ENCODE measurements at places on chromosomes 11 and 22. TPM values are rescaled to one million over a fixed set of nuclear protein-coding genes. Genes with fewer than 3 reads are reported as not detected.

DNA sequence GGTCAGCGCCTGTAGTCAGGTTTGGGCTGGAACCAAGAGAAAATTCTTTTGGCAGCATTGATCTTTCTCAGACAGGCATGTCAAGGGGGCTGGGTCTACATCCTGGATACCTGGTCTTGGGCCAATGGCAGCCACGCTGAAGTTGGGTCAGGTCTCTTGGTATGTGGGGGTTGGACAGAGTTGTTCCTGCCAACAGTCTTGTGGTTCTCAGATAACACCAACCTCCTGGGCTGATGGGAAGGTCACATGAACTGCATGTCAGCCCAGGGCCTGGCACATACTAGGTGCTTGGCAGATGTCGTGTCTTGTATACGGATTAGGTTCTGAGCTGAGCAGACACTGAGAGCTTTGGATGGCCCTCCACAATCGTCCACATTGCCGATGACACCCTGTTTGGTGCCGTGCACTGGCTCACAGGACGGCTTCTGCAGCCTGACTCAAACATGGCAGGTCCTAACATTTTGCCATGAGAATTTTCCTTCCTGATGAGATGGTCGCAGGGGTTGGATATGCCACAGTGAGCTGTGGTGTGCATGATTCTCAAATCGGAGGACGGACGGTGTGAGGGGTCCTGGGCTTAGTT lies 42.0 kb downstream of the FBLN1 start:
- DNase-seq = no peak

Gene RBM4
- total RNA-seq = 197 TPM

DNA sequence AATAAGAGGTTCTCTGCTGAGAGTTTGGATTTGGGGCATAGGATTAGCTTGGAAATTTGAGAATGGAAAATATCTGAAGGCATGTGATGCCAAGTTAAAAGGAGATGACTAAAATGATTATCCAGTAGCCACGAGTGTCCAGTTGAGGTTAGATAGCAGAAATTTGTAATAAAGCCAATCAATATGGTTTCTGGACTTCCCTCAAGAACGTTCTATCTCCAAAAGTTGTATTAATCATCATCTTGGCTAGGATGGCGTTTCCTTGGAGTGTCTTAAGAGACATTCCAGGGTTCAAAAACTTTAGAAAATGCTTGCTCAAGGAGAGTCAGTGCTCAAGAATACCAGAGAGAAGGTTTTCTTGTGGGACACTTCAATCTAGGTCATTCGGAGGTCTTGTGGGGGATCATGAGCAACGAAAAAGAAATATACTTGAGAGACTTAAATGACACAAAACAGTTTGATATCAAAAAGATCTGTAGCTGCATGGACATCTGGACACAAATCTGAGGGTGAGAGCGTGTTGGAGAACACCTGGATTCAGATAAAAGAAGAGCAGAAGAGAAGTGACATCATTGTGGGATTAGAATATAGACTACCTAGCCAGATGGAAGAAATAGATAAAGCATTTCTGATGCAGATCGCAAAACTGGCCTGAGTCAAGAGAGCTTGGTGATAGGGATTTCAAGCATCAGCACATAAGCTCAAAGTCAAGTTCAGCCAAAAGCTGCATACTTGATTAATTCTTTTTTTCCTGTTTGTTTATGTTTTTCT lies 97.7 kb downstream of the ARFGAP2 start:
- no peak for DNase-seq

Gene EXPH5
- total RNA-seq = 3.2 TPM

DNA sequence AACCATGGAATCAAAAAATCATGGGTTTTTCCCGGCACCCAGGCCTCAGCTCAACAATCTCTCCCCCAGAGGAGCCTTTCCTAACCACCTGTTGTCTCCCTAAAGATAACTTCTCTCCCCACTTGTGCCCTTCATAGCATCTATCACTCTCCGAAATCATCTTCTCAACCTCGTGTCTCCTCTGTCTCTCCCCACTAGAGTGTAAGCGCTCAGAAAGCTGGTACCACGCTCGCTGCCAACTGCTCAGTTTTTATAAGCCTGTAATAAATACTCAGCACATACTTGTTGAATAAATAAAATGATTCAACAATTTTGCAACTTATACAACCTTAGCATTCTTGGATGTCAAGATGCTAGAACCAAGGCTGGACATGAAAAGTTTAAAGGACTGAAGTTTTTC lies 185.2 kb downstream of the BCR start:
- no peak for DNase-seq

Gene CHADL
- 0.31 TPM for total RNA-seq

DNA sequence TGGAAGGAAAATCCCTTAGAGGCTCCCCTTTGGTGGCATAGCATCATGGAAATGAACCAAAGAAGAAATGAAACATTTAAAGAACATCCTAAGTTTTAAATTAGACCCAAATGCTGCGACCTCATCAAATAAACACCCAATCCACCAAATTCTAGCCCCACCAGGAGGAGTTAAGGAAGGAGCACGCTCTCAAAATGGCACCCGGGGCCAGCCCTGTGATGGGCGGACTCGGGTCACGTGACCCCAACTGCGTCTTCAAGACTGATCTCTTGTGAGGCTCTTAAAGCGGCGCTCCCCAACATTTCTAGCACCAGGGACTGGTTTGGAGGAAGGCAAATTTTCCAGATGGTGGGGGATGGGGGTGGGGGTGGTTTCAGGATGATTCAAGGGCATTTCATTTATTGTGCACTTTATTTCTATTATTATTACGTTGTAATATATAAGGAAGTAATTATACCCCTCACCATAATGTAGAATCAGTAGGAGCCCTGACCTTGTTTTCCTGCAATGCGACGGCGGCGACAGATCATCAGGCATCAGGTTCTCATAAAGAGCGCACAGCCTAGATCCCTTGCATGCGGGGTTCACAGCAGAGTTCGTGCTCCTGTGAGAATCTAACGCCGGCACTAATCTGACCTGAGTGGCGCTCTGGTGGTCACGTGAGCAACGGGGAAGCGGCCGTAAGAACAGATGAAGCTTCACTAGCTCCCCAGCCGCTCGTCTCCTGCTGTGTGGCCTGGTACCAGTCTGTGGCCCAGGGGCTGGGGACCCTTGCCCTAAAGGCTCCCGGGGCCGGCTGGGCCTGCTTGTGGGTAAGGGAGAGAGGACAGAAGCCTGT lies 90.6 kb upstream of the SLC22A12 start:
- no peak for DNase-seq

Gene MEI1
- 56.7 TPM for total RNA-seq

GRCh38 chr11:66958956-66959274 lies 732 bp upstream of the PC start:
- DNase-seq = no peak

DNA sequence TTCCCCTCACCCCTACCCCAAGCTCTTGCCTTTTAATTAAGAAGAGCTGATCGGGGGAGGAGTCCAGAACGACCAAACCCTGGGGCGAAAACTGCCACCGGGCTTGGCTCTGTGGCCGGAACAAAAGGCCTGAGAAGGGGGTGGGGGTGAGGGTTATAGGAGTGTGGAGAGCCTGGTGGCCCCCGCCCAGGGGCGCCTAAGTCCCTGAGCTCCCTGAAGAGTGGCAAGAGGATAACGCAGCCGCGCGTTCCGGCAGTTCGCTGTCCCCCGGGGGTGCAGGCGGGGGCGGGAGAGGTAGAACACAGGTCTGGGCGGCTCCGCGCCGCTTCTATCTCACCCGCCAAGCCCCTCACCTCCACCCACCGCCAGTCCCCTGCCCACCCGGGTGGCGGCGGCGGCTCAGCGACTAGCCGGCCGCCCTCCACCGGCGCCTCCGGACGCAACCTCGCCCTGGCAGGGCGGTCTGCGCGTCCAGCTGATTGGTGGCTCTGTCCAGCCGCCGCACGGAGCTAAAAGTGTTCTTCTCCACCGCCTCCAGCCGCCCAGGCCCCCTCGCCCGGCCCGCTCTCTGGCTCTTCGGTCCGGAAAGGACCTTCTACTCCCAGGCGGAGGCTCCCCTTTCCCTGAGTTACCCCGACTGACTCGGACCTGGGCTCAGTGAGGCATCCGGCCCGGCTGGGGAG lies 18.7 kb upstream of the BDNF start:
- DNase-seq = no peak

Gene DDTL
- total RNA-seq = 4.9 TPM

Gene RAG1
- 0.32 TPM for total RNA-seq

GRCh38 chr11:70332567-70332966 lies 62.1 kb downstream of the PPFIA1 start:
- no peak for DNase-seq

- no peak for DNase-seq
Observed at GRCh38 chr22:28783786-28784671, 11.5 kb downstream of the CCDC117 start.

DNA sequence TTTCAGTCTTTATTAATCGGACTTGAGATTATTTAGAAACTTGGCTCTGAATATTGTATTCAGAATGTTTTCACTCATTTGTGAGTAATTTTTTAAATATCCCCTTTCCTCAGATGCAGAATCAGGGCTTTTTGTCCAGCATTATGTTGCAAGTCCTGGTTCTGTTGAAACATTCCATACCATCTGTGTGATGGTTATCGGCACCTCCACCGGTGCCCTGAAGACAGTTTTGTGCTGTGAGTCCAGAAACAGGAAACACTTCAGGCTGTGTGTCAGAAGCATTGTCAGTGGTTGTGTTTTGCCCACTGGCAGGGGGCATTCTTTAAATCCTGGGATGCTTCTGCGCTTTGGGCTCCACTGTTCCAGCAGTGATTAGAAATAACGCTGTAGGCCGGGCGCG lies 20.4 kb downstream of the CDPF1 start:
- DNase-seq = no peak

GRCh38 chr11:35139722-35140282 lies 831 bp downstream of the CD44 start:
- DNase-seq = no peak

Gene ZNF202
- 27.0 TPM for total RNA-seq

DNA sequence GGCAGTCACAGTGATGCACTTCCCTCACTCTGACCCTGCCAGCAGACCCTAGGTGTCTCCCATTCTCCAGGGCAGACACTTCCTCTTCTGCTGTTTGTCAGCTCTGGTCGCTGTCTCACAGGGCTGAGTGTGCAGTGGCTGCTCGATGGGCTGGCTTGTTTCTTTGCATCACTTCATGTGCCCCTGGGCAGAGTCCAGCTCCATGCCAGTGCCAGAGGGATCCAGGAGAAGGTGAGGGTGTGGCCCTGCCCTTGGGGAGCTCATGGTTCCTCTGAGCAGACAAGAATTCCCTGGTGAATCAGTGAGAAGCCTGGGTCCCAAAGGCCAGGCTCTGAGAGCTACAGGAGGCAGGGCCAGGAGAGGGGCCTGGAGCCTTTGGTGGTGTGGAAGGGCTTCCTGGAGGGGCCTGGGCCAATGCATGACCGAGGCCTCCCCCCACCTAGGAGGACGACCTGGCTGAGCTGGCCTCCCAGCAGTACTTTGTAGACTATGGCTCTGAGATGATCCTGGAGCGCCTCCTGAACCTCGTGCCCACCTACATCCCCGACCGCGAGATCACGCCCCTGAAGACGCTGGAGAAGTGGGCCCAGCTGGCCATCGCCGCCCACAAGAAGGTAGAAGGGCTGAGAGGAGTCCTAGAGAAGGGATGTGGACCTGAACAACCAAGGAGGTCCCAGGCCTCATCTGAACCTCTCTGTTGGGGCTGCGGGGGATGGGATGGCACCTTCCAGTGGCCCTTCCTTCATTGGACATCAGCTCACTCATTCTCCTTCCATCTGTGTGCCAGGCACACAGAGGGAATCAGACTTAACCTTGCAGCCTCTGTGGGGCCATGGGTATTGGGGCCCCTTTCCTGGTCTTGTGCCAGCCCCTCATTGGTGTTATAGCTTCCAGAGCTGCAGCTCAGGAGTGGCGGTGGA lies 66.1 kb downstream of the MYO7A start:
- DNase-seq = no peak

GRCh38 chr11:132072044-132072857 lies 701.8 kb downstream of the NTM start:
- no peak for DNase-seq

DNA sequence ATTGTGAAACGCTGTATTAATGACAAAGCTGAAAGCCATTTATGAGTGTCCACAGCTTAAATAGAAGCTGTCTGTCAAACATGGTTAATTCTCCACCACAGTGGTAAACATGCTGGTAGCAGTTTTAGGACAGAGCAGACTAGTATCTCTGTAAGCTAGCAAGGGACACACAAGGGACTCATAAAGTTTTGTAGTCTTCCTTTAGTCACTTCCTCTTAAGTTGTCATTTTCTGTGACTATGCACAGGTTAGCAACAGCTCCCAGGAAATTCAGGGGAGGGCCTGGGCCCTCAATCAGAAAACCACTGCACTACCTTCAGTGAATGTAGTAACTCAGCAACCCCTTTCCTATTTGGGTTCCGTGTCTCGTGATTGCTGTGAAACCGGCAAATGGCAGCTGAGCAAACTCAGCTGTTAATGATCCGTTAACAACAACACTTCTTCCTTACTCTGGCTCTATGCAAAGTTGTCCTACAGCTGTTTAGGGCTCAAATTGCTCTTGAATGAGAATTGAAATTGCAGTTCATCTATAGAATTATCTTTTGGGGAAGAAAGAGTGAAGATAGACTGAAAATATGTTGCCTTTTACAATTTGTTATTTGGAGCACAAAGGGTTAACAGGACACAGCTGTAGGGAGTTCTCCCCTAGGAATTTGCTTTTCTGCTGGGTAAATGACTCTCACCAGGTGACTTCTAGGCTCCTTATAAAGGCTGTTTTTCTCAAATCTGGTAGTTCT lies at the start of gene MMP26:
TSS of gene MMP26 (plus strand) at position 731 of the 736 bp plus-strand sequence.
- DNase-seq = no peak

GRCh38 chr11:114285599-114285998 lies 10.6 kb upstream of the NNMT start:
- DNase-seq = no peak

- DNase-seq = no peak
Observed at GRCh38 chr11:8932564-8933180, at the start of gene C11orf16. TSS of gene C11orf16 (minus strand) at chr11:8932947. CDS start at chr11:8932308, 639 bp downstream.

- no peak for DNase-seq
Observed at GRCh38 chr11:31641477-31642062, 132.0 kb downstream of the ELP4 start.

DNA sequence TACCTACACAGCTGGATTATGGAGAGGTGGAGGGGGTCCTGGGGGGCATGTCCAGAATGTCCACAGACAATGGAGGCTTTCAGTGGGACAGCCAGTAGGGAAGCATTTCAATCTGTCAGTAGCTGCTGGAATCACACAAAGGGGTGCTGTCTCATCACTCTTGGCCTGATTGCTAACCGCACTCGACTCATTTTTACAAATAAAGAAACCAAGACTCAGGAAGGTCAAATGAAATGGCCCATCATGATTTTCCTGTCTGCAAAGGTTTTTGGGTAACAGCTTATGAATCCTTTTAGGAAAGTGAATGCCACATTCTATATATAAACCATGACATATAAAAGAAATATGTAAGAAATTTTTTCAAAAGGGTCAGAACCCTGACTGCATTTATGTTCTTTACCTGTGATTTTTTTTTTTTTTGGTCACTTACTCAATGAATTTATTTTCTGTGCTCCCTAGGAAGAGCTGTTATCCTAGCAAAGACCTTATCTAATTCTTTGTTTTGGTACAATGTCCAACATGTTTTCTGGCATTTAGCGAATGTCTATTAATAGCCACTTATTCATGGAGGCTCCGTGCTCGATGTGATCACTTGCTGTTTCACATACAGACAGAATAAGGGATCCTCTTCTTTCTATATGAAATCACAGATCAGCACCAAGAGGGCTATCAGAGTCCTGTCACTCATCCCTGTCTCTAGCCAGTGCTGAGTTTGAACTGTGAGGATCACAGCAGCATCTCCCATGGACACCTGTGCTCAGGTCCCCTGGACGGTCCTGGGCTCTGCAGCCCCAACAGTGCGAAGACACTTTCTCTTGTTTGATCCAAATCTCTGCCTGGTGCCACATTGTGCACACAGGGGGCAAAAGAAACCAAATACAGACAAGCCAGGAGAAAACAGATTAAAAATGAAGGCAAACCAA lies 979.7 kb downstream of the NTM start:
- no peak for DNase-seq

Gene OR4D5
- total RNA-seq = not detected

GRCh38 chr22:30829901-30830550 lies 135.4 kb downstream of the OSBP2 start:
- DNase-seq = no peak

Data from naive thymus-derived CD4-positive, alpha-beta T cell (primary cell).